Activated CD4-positive, alpha-beta T cell treated with anti-CD3 and anti-CD28 coated beads for 24 hours (primary cell): ENCODE measurements at places on chromosomes 16 and 17.

DNA sequence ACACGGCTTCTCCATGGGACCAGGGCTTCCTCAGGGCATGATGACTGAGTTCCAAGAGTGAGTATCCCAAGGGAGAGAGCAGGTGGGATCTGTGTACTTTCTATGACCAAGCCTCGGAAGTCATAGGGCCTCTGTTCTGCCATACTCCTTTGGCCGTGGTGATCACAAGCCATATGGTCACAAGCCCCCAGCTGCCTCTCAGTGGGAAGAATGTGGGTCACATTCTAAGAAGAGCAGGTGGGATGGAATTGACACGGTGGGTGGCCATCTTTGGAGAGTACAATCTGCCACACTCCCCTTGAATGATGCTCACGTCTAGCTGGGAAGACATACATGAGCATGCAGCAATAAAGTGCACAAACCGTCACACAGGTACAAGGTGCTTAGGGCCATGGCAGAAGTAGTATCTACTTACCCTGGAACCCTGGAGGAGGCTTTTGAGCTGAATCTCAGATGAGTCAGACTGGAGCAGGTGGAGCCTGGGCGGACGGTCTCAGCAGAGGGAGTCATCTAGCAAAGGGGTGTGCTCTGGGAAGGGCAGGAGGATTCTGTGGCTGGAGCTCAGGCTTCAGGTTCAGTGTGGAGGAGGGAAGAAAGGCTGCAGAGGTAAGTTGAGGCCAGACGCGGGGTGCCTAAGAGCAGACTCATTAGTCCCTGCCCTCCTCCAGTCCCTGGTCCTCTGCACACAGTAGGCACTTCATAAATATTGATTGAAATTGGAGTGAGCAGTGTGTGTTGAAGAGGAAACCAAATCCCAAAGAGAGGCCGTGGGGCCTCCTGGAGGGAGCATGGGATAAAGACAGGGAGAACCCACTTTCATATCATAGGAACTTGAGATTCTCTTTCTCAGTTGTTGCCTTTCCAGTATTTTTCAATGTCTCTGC lies 26.6 kb downstream of the GOSR2 start:
- no peak for DNase-seq

- no peak for DNase-seq
Observed at GRCh38 chr17:40447806-40448205, 4.6 kb downstream of the IGFBP4 start.

- DNase-seq, result no peak
Observed at GRCh38 chr16:68475071-68475470, 26.8 kb upstream of the SMPD3 start.

DNA sequence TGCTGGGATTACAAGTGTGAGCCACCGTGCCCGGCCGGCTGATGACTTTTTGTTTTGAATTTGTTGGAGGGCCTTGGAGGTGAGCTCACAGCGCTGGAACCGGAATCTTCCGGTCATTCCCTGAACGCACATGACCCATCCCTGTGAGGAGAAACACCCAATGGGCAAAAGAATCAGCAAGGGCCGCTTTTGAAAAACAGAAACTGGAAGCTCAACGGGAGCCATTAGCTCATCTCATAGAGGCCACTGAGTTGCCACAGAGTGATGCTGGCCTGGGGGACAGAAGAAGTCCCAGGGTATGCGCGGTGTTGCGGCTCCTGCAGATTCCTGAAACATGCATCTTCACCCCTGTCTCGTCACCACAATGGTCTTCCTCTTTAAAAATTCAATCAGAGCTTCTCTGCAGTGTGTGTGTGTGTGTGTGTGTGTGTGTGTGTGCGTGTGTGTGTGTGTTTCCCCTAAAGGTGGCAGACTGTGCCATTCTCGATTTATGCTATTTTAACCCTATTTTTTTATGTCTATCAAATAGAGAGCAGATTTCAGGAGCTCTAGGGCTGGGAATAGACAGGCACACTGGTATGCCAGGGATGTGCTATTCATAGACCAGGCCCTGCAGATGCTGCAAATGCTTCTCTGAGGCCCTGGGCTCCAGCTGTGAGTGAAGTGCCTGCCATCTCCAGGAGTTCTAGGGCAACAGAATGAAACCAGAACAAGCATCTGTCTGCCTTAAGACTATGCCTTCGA lies 68.3 kb downstream of the MARCHF10 start:
- no peak for DNase-seq

DNA sequence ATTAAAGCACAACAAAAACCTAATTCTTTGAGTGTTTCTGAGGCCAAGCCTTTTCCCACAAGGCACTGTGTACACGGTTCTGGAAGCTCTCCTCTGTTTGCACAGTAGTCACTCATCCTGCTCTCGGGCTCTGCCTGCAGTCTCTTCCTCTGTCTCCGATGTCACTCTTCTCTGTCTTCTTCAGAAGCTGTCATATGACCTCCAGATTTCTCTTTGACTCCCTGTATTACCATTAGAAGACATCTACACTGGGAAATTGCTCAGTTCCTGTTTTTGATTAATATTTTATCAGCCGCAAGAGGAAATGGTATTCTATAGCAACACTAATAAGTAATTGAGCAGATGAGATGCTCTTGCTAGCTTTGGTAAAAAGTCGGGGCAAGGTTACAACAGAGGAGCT lies 422.9 kb downstream of the WWOX start:
- no peak for DNase-seq

DNA sequence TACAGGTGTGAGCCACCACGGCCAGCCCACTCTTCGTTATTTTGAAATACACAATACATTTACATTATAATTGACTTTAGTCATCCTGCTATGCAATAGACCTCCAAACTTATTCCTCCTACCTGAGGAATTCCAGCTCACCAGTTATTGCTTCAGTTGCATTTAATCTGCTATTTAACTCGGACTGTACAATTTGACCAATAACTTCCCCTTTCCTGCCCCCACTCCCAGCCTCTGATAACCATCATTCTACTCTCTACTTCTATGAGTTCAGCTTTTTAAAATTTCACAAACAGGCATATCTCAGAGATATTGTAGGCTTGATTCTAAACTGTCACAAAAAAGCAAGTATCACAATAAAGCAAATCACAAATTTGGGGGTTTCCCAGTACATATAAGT lies 157.0 kb downstream of the COPRS start:
- DNase-seq, result no peak

GRCh38 chr17:21127509-21128077 lies 829 bp downstream of the DHRS7B start:
- no peak for DNase-seq

- no peak for DNase-seq
Observed at GRCh38 chr17:3575511-3575910, 17.9 kb upstream of the TRPV3 start.

- DNase-seq, result no peak
Observed at GRCh38 chr16:70359552-70359951, 12.8 kb downstream of the DDX19A start.

DNA sequence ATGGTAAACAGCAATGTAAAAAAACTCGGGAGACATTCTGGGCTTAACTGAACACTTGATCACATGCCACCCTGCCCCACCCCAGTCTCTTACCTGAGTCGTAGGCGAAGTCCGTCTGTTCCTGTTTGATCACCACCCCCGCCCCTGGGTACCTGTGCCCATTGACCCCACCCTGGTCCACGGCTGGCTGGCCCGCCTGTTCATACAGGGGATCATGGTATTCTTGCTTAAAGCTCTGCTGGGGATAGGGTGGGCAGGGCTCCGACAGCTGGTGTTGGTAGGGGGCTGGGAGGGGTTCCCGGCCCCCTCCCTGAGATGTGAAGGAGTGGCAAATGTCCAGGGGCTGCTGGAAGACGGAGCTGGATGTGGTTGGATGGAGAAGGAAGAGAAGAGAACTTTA lies 13.6 kb downstream of the ETV4 start:
- DNase-seq, result no peak

- no peak for DNase-seq
Observed at GRCh38 chr17:67620636-67621035, 97.1 kb upstream of the NOL11 start.

GRCh38 chr17:17957584-17957916 lies 14.7 kb downstream of the TOM1L2 start:
- DNase-seq, result no peak

- no peak for DNase-seq
Observed at GRCh38 chr17:37796076-37796475, 51.2 kb upstream of the HNF1B start.

GRCh38 chr16:77918809-77919707 lies 103.3 kb upstream of the CLEC3A start:
- DNase-seq, result no peak

DNA sequence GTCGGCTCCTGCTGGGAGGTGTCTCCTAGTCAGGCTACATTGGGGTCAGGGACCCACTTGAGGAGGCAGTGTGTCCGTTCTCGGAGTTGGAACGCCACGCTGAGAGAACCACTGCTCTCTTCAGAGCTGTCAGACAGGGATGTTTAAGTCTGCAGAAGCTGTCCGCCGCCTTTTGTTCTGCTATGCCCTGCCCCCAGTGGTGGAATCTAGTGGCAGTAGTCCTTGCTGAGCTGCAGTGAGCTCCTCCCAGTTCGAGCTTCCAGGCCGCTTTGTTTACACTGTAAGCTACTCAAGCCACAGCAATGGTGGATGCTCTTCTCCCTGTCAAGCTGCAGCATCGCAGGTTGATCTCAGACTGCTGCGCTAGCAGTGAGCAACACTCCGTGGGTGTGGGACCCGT lies 36.0 kb downstream of the ITFG1 start:
- no peak for DNase-seq

GRCh38 chr16:46712911-46713310 lies 23.5 kb downstream of the ORC6 start:
- DNase-seq, result no peak

DNA sequence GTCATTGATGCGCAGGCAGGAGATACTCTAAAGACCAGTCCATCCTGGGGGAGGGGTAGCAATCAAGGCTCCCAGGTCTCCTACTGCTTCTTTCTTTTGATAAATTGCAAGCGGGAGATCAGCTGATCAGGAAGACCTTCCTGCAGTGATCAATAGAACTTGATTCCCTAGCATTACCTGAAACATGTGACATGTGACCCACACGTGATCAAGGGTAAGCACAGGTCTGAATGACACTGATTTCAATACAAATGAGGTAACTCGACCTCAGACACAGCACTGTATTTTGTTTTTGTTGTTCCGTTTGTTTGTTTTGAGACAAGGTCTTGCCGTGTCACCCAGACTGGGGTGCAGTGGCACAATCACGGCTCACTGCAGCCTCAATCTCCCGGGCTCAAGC lies 39.6 kb upstream of the MLYCD start:
- DNase-seq, result no peak

GRCh38 chr17:16352303-16352666 lies 984 bp downstream of the CENPV start:
- DNase-seq, result peak; percentile 11

DNA sequence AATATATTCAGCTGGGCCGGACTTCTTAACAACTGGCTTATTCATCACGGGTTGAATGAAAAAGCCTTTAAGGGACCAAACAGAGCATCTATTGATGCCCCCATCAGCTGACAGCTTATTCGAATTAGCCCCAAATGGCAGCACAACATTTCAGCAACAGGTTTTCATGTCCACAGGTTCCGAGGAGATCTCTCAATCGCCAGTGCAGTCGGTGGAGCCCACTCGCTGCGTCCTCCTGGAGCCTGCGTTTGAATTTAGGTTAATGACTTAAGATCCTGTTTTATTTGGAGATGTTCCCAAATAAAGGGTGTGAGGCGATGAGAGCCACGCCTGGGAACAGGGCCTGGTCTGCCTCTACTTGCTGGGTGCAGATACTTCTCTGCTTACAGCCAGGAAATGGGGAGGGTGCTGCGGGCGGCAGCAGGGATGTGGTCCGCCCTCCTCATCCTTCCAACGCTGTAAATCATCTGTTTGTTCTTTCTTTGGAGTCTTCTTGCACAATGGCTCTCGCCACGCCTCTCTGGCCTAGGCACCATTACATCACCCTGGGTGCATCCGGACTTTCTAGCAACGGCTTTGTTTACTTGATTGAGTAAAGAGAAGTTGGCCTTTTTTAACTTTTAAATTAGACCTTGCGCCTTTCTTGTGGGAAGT lies 22.6 kb downstream of the NDE1 start:
- DNase-seq, result peak; percentile 27

DNA sequence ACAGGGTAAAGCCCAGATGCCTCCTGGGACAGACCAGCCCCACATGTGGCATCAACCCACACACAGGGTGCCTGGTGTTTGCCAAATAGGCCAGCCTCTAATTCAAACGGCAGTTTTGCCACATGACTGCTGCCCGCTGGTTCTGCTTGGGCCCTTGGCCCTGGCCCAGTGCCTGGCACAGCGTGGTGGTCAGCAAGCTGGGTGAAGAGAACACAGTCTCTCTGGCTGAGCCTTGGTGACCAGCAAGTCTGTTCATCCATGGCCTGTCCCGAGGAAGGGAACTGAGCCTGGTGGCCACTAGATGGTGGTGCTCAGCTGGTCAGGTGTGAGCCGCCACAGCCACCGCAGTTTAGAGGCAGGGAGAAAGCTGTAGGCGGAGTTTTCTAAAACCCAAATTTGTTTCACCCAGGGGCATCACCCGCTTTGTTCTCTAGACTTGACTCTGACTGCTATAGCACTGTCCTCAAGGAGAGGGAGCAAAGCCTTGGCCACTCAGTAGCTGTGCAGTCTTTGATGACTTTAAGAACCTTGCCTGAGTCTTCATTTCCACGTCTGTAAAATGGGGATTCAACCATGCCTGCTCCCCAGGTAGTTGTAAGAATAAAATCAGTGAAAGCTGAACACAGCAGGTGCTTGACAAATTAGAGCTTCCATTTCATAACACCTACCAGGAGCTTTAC lies 4.7 kb upstream of the GFAP start:
- peak; percentile 30 for DNase-seq

- DNase-seq, result no peak
Observed at GRCh38 chr16:83312718-83313245, 495.0 kb upstream of the HSBP1 start.

GRCh38 chr17:11467639-11468038 lies 130.6 kb upstream of the DNAH9 start:
- DNase-seq, result no peak

DNA sequence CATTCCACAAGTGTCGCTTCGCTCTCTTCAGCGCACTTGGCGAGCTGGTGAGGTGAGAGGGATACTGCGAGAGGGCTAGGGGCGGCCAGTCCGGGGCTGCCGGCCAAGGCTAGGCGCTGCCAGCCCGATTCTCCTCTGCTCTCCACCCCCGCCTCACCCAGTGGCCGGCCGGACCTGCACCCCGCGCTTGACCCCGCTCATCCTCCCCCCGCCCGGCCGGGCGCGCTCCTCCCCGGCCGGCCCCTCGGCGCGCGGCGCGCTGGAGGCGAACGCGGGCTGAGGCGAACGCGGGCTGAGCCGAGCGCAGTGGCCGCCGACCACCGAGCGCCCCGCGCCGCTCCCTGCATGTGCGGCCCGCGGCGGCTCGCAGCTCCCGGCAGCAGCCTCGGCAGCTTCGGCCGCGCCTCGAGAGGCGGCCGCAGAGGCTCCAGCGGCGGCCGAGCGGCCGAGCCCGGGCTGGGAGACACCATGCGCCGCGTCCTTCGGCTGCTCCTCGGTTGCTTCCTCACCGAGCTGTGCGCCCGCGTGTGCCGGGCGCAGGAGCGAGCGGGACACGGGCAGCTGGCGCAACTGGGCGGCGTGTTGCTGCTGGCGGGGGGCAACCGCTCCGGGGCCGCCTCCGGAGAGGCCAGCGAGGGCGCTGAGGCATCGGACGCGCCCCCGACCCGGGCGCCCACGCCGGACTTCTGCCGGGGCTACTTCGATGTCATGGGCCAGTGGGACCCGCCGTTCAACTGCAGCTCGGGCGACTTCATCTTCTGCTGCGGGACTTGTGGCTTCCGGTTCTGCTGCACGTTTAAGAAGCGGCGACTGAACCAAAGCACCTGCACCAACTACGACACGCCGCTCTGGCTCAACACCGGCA lies at the start of gene SHISA9:
TSS of gene SHISA9 (plus strand) at position 2 of the 865 bp plus-strand sequence.
- DNase-seq, result no peak

GRCh38 chr17:15462976-15463772 lies 4.2 kb downstream of the CDRT4 start:
- DNase-seq, result no peak

- no peak for DNase-seq
Observed at GRCh38 chr17:78174870-78175642, 6.7 kb downstream of the SYNGR2 start.
